RCC 7860 (cell line): ENCODE measurements at places on chromosomes 13 and 19.

DNA sequence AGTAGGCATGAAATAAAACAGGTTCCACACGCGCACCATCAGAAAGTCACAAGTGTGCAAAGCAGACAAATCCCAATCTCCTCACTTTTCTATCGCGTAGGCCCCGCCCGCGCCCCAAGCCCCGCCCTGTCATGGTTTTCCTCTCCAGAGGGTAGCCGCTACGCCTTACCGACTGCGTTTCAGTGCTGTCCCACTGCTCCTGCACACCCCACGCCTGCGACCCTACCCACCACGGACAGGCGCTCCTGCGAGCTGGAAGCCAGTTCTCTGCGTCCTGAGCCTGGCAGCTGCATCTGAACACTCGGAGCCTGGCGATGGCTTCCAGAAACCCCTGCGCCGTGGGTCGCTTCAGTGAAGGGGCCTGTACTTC lies 379 bp upstream of the ZNF470 start:
- DNase-seq, result no peak

GRCh38 chr13:52713894-52714293 lies 25.7 kb downstream of the CNMD start:
- DNase-seq, result no peak

GRCh38 chr19:46201454-46202310 lies 27.9 kb upstream of the IGFL1 start:
- DNase-seq, result peak; percentile 75

DNA sequence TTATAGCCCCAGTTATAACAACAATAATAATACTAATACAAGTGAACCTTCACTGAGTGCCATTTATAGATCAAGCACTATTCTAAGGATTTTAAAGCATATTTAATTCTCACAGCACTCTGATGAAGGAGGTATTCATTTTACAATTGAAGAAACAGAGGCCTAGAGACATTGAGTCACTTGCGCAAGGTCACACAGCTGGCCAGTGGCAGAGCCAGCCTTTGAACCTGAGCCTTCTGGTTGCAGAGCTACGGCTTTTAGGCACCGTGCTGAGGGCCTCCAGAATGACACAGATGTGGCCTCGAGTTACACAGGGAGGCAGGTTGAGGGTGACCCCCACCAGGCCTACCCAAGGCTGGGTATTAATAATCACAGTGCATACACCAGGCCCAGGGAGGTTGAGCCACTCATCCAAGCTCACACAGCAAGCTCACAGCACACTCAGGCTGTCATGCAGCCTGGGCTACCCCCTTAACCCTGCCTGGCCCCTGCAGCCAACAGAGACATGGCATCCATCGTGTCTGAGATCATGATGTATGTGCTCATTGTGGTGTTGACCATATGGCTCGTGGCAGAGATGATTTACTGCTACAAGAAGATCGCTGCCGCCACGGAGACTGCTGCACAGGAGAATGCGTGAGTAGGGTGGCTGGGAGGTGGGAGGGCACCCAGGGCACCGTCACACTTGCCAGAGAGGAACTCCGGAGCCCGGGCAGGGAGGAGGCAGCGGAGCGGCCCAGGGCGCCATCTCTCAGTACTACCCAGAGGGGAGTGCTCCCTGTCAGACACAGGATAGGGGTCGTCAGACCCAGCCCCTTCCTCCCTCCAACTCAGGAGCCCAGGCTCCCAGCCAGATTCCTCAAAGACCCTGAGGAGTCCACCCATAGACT lies 2.7 kb upstream of the HPN start:
- no peak for DNase-seq

- peak; percentile 83 for DNase-seq
These were observed 200.9 kb upstream of the TMTC4 start for GRCh38 chr13:100875392-100876043.

DNA sequence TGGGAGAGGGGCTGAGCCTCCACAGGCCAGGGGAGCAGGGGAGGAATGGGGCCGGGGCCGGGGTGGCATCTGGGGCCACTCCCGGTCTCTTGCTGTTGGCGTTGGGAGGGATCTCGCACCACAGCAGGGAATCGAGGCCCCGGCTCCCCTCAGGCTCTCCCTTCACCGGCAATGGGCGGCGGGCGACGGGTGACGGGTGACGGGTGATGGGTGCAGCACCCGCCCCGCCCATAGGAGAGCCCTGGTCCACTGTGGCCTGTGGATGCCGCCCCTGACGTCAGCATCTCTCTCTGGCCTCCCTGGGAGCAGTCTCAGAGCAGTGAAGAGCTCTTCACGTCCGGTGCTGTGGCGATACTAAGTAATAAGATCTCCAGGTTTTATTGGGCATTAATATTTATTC lies 133.6 kb downstream of the KDM4B start:
- DNase-seq, result no peak

GRCh38 chr13:75325711-75326110 lies 156.3 kb downstream of the TBC1D4 start:
- no peak for DNase-seq

DNA sequence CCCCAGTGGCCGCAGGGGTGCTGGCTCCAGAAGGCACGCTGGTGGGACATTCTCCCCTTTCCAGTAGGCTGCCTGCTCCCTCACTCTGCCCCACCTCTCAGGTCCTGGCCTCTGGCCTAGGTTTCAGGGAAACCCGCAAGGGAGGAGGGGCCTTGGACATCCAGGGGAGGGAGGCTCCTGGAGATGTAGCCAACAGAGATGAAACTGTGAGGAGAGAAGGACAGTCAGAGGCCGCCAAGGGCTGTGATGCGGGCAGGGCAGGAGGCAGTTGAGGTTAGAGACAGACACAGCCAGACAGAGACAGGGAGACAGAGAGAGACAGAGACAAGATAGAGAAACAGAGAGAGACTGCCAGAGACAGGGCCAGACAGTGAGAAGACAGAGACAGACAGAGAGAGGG lies 127.7 kb downstream of the UQCRFS1 start:
- DNase-seq, result no peak
